Thoracic aorta (tissue), 2 donors: ENCODE measurements at places on chromosomes 2 and 18.

DNA sequence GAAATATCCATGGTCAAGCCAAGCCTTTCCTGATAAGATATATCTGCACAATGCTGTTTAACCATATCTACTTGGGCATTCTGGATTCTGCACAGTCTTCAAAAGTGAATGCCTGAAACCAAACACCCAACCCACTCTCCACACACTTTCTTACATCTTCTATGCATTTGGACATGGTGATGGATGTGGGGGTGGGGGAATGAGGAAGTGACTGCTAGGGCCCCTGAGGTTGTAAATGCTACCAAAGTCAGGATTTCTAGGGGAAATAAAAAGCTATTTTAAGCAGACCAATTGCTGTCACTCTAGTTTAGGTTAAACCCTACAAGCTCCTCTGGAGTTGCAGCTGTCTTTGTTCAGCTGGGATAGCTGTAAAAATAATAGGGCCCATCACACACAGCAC, 26.7 kb upstream of the TGFA start:
- H3K4me1 ChIP-seq, result no peaks in the 10 kb centered on the region
- H3K27me3 ChIP-seq, result no peaks in the 10 kb centered on the region
- no peak overlapping the region for H3K27ac ChIP-seq
- H3K4me3 ChIP-seq, result no peak overlapping the region
- no peaks in the 10 kb centered on the region for H3K36me3 ChIP-seq

DNA sequence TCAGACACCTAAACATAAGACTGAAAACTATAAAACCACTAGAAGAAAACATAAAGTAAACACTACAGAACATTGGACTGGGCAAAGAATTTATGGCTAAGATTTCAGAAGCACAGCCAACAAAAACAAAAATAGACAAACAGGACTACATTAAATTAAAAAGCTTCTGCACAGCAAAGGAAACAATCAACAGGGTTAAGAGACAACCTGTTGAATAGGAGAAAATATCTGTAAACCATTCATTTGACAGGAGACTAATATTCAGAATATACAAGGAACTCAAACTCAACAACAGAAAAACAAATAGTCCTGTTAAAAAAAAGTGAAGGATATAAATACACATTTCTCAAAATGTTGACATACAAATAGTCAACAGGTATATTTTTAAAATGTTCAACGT, 106.7 kb upstream of the FANCL start:
- no peak for DNase-seq
- no peaks in the 10 kb centered on the region for H3K4me1 ChIP-seq

GRCh38 chr2:236971131-236971821, 114.4 kb upstream of the COPS8 start:
- no peaks in the 10 kb centered on the region for H3K27me3 ChIP-seq
- H3K36me3 ChIP-seq, result no peaks in the 10 kb centered on the region
- no peak overlapping the region for H3K27ac ChIP-seq

GRCh38 chr2:171966688-171967087, 33.1 kb upstream of the METAP1D start:
- no peaks in the 10 kb centered on the region for H3K4me1 ChIP-seq
- H3K4me3 ChIP-seq, result no peak overlapping the region
- no peak for DNase-seq
- no peaks in the 10 kb centered on the region for H3K27me3 ChIP-seq
- peaks cover 6% of the 10 kb centered on the region for H3K36me3 ChIP-seq
- no peak overlapping the region for H3K27ac ChIP-seq

- no peak overlapping the region for H3K27ac ChIP-seq
- no peak for DNase-seq
- H3K4me3 ChIP-seq, result no peak overlapping the region
- H3K27me3 ChIP-seq, result no peaks in the 10 kb centered on the region
Observed at GRCh38 chr2:188303363-188304031, 11.8 kb downstream of the GULP1 start.
